ENCODE measurements at places on chromosomes 11 and 22.

GRCh38 chr11:109756951-109757350 lies 335.0 kb downstream of the C11orf87 start:
- no peak for DNase-seq

GRCh38 chr22:30332994-30333706 lies 6.4 kb upstream of the TBC1D10A start:
- DNase-seq, result no peak

GRCh38 chr22:46542011-46542985 lies 4.9 kb upstream of the CELSR1 start:
- peak; percentile 68 for DNase-seq

DNA sequence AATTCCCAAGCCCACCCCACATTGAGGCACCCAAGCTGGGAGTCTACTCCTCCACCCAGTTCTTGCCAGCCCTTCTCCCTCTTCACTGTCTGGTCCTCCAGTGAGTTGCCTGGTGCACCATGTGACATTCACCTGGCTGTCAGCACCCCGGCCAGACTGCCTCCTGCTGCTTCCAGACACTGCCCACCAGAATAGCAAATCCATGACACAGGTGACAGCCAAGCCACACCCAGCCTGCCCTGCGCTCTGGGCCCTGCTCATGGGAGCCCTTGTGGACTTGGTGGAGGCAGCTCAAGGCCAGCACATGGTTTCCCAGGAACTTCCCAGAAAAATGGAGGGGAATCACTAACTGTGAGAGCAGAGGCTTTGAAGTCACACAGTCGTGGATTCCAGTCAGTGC lies 96.3 kb upstream of the CSNK2A3 start:
- DNase-seq, result no peak

DNA sequence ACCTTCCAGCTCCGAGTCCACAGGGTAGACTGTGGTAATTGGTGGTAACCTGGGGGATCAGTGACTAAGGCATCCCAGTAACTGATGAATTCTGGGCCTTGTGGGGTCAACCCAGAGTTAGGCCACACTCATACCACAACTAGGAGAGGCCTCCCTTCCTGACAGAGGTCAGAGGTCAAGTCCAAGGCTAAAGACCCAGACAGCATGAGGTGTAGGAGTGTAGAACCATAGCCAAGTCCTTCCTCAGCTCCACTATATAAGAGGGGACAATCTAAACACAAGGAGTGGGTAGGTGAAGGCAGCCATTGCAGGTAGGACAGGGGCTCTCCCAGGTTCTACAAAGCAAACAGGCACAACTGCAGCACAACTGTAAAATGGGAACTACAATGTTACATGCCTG lies 4.6 kb downstream of the AP1B1 start:
- no peak for DNase-seq

DNA sequence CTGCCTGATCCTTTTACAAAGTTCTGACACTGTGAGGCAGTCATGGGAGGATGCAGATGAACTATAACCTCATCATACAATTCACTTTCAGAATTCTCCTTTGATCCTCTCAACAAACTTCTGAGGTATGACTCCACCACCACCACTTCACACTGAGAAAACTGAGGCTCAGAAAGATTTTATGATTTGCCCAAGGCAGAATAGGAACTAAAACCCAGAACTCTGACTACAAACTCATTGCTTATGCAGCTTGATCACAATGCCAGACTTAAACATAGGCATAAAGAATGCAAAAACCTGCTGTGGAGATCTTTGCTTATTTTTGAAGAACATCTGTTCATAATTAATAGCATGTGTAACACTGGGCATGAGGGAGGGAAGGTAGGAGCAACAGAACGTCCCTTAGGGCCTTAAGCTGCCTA lies 20.4 kb downstream of the FAM168A start:
- no peak for DNase-seq

- peak; percentile 48 for DNase-seq
Measured at GRCh38 chr11:61834278-61835048, 6.4 kb downstream of the FADS2 start.
